Hindlimb muscle (tissue), 1 donor: ENCODE measurements at places on chromosomes 16 and 17. TPM values are rescaled to one million over a fixed set of nuclear protein-coding genes. Genes with fewer than 3 reads are reported as not detected.
A peak's percentile ranks its signal among the peaks of the same experiment; 100 is the strongest.

DNA sequence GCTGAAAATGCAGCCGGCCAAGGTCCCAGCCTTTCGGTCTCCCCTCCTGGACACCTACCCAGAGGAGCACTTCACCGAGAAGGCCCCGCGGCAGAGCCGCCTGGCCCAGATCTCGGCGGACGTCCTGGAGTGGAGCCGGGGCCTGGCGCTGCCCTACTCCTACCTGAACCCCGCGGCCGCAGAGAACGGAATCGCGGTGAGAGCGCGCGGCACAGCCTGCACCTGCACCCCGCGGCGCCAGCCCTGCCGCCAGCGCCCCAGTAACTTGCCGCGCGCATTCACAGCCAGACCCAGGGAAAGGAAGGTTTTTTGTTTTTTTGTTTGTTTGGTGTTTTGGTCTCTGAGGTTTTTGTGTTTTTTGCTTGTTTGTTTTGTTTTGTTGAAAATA is 15.2 kb downstream of the ALOX12B start:
- no peak for DNase-seq

DNA sequence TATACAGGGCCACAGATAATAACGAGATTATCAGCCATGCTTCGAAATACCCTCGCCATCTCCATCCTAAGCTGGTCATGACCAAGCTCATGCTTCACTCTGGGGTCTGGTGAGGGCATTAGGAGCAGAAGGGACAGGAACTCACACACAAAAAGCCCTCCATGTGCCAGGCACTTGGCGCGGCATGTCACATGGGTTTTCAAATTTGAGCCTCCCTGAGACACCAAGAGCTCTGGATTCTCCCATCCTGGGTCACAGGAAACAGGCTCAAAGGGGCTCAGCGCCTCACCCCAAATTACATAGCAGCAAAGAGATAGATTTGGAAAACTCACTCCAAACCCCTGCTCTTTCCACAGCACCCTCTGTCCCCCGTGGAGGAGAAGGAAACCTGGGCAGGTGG is 239.5 kb downstream of the GSG1L start:
- no peak for DNase-seq

DNA sequence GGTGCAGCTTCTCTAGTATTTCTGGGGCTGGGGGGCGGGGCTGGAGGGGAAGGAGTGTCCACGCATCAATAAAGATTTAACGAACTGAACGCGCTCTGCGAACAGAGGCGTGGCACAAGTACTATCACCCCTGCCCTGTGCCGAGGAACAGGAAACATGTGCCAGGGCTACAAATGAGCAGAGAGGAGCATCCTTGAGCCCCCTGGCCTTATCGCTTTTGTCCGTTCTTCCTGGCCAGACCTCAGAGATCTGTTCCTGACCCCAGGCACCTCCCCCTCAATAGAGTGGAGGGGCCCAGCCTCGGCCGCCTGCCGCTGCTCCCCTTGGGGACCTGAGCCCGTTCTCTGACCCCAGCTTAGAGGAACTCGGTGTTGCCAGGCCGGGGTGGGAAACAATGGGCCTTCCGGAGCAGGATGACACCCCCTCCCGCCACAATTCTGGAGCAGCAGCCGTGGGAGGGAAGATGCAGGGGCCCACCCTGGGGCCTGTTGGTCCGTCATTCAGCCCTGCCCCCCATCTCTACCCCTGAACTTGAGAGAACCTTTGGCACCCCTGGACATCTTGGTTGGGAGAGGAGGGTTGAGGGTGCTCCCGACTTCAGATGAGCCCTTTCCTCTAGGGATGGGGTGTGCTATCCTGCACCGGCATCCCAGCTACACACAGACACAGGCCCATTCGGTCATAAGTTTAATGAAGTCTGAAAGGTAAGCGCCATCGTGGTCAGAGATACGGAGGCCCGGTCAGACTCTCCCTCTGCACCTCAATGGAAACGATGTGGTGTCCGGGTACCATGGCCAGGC is 1.1 kb downstream of the NAA38 start:
- DNase-seq, result peak; percentile 58

GRCh38 chr16:17499223-17499902 is 28.6 kb upstream of the XYLT1 start:
- no peak for DNase-seq

LPO gene
- polyA plus RNA-seq, result 0.22 TPM

DNA sequence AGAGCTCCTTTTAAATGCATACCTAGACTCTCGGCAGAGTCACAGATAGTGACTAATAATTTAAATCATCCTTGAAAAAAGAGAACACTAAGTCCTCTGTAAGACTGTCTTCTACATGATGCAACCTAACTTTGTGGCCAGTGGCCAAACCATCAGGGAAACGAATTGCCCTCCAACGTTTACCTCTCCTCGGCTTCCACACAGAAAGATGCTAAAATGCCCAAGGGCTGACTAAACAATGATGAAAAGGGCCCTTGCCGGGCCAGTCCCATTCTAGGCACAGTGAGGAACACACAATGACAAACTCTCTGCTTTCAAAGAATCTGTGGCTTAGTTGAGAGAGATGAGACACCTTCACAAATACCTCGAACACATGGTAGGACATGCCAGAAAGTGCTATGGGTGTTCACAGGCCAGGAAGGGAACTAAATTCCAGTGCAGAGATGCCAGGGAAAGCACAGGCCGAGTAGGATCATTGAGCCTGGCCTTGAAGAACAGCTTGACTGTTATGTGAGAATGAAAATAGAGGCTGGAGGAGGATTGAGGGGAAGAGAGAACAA is 35.3 kb upstream of the PITPNM3 start:
- no peak for DNase-seq

GRCh38 chr17:82932518-82933310 is 92.9 kb upstream of the ZNF750 start:
- DNase-seq, result no peak

DNA sequence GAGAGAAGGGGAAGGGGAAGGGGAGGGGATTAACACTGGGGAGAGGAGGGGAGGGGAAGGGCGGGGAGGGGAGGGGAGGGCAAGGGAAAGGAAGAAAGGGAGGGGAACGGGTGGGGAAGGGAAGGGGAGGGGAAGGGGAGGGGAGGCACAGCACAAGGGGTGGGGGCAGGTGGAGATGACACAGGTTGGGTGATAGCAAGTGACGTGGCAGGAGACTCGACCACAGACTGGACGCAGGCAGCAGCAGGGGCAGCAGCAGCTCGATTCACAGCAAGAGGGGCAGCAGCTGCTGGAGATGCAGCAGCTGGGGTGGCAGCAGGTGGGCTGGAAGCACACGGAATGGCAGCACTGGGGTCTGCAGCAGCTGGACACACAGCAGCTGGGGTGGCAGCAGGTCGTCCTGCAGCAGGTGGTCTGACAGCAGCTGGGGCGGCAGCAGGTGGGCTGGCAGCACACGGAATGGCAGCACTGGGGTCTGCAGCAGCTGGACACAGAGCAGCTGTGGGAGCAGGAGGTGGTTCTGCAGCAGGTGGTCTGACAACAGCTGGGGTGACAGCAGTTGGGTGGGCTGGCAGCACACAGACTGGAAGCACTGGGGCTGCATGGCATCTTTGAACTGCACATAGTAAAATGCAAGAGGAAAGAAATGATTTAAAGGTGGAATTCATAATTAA is at the start of gene KRTAP4-16:
TSS of gene KRTAP4-16 (minus strand) at position 624 of the 674 bp plus-strand sequence. CDS start at position 624, 0 bp downstream.
- DNase-seq, result no peak

TNK1 gene
- 0.66 TPM for polyA plus RNA-seq

TBC1D28 gene
- polyA plus RNA-seq, result 0.36 TPM

PRKCB gene
- polyA plus RNA-seq, result 1.4 TPM

GRCh38 chr17:4357030-4357628 is 9.3 kb downstream of the UBE2G1 start:
- DNase-seq, result no peak

KRTAP4-1 gene
- polyA plus RNA-seq, result not detected

GRCh38 chr17:82900741-82901140 is 60.9 kb upstream of the ZNF750 start:
- DNase-seq, result peak; percentile 54

DNA sequence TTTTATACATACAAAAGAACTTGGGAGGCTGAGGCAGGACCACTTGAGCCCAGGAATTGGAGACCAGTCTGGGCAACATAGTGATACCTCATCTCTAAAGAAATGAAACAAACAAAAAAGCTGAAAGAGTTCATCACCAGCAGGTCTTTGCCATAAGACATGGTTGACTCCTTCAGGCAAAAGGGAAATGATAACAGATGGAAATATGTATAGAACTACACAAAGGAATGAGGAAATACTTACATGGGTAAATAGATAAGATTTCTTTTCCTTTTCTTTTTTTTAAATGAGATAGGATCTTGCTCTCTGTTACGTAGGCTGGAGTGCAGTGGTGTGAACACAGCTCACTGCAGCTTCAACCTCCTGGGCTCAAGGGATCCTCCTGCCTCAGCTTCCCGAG is 165.3 kb downstream of the PARN start:
- no peak for DNase-seq

DCUN1D3 gene
- 5.2 TPM for polyA plus RNA-seq

GRCh38 chr16:58638148-58639036 is 8.8 kb upstream of the CNOT1 start:
- DNase-seq, result no peak

DNA sequence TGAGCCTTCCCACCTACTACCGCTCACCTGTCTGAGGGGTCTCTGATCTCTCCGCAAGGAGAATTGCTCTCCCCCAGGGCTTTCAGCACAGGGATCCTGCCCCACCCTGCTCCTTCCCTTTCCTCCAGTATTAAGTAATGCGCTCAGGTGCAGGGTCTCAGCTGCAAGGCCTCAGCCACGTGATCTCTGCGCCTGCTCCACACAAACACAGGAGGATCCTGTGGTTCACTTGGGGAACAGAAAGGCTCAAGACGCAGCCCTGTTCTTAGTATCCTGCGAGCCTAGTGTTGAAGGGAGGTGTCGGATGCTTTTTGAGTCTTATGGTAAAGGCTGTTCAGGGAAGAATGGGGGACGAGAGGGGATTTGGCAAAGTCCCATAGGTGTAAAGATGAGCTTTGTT is 41.6 kb upstream of the GCSH start:
- peak; percentile 9 for DNase-seq

- DNase-seq, result no peak
These were observed 191.5 kb downstream of the FTO start for GRCh38 chr16:53895433-53895832.

DNA sequence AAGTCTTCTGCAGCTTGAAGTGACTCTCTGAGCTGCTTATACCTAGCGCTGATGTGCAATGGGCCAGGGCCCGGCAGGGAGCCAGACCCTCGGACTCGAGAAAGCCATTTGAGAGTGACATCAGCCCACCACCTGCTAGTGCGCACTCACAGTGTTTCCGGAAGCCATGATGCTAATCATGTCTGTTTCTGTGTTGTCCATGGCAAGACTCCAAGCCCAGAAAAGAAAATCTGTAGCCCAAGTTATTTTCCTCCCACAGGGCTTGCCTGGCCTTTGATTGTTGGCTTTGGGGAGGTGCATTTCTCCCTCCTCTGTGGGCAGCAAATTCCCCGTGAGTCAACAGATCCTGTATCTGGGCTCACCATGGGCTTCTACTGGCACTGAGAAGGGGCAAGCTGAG is 1.8 kb upstream of the CDRT4 start:
- peak; percentile 10 for DNase-seq
